ENCODE measurements at places on chromosomes 7 and 10.

DNA sequence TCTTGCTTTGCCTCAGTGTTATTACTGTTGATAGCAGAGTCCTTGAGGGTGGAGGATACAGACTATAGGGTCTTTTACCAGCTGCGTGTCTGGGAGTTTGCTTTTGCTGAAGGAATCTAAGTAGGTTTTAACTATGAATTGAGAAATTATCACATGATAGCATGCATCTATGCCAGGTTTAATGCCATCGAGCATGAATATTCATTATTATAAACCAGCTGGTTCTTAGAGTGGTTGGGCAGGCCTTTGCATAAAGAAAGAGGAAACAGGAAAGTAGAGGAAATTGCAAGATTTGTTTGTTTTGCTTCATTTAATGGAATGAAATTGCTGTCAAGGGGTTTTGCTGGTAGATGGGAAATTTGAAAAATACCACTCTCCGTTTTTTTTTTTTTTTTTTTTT, 70.7 kb downstream of the PLPP4 start:
- no peak for DNase-seq

- no peak for DNase-seq
Observed at GRCh38 chr7:40135317-40135610, 459 bp downstream of the SUGCT start.

DNA sequence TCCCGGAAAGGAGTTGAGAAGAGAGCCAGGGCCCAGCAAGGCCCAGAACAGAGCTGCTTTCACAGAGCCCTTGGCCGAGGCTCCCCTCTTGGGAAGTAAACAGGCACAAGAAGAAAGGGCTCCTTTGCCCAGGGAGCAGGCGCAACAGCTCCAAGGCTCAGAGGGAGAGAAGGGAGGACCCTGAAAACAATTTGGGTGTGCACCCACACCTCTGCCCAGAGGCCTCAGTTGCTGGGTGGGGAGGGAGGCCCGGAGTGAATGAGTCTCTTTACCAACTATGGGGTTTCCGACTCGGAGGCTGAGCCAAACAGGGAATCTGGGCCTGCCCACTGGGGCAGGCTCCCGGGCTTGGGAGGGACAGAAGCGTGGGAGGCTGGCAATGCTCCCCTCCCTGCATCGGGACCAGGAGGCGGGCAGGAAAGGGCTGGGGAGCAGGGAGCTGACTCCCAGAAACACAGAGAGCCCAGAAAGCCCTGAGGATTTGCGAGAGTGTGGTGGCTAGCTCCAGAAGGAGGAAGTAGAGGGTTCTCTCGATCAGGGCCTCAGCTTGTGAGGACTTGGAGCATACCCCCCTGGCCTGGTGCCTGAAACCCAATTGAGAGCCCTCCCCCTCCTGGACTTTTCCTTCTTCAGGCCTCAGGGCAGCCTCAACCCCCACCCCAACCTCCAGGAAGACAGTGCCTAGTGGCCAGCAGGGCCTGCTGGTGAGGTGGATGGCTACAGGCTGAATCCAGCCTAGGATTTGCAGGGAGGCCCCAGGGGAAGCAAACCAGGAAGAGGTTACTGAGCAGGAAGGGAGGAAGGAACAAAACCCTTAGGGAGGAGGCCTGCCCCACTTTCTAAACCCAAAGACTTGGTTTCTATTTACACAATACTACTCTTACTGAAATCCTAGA, 6.2 kb downstream of the C10orf105 start:
- DNase-seq: peak; percentile 57

DNA sequence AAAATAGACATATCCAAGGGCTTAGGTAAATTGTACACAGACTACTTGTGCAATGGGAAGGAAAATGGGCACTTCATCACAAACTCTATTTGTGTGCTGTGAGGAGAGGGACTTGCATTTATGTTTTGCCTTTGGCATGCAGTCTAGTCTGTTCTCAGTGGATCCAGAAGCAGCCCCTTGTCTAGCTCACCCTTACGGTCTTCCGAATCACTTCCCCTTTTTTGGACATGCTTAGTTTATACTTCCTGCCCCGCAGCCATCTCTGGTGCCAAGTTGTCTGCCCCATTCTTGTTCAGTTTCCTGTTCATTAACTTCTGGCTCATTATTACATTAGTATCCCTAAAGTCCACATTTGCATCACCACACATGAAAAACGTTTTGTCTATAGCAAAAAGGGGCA, 161.6 kb downstream of the NRCAM start:
- DNase-seq: no peak

DNA sequence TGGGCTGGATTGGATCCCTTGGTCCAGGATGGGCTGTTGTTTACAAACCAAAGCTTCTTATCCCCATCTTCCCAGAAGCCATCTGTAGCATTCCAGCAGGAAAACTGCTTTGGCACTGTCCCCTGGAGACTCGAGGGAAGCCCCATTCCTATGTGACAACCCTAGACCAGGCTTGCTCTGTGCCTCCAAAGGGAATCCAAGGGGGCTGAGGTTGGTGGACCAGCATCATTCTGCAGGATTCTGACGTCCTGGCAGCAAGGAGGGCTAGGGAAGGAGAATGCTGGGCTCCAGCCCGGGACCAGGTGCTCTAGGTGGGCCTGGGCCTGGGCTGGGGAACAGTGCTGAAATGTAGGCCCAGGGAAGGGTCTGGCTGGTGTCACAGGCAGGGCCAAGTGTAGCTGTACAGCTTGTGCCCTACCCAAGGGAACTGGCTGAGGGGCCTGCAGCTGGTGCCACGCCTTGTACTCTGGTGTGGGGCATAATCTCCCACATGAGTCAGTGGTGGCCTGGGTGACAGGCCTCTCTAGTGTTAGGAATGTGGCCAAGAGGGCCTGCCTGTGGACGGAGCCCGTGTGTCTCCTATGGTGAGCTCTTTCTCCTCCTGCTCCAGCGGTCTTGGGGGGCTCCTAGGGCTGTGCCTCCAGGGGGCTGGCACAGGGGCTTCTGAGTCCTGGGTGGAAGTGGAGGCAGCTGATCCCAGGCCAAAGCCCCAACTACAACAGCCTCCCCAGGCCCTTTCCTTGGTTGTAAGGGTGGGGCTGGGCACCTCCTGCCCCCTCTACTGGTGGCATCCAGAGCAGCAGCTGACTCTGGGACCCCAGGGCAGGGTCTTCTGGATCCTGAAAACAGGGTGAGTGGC, 25.2 kb downstream of the TRIM8 start:
- DNase-seq: peak; percentile 31

DNA sequence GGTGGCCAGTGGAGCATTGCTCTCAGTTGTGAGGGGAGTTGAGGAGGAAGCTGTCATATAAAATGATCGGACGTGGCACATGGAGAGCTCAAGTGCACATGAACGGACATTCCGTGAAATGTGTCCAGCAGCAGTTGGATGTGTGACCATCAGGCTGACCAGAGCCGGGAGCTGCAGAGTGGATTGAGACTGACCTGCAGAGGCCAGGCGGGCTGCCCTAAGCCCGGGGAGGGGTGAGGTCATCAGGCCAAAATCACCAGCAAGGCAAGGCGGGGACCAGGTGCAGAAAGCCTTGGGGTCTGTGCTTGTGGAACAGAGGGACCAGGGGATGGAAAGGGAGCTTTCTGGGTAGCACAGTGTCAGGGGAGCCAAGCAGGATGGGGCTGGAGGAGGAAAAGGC, 279.5 kb downstream of the CELF2 start:
- DNase-seq: no peak

DNA sequence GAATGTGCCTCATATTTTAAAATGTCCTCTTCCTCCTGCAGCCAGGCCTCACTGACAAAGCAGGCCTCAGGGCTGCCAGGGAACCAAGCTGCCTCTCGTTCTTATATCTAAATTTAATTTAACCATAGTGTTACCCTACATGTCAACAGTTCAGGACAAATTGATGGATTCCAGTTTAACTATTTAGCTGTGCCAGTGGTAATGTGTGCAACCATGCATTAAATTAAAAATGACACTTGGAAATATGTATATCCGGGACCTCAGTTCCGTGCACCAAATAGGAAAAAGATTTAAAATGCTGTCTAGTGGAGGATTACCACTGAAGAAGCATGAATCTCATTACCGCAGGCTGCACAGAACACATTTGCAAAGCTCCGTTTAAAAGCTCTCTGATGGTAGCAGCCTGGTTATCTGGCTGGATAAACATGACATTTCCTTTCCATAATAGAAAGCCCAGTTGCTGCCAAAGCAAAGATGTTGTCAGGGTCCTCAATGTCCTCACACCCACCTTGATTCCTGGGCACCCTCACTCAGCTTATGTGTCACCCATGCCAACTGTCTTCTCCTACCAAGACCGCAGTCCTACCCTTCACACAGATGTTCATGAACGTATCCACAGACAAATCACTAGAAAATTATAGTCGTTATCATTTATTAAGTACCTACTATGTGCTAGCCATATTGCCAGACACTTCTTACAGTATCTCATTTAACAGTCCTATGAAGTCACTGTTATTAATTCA, 73.3 kb upstream of the FRMD4A start:
- no peak for DNase-seq

DNA sequence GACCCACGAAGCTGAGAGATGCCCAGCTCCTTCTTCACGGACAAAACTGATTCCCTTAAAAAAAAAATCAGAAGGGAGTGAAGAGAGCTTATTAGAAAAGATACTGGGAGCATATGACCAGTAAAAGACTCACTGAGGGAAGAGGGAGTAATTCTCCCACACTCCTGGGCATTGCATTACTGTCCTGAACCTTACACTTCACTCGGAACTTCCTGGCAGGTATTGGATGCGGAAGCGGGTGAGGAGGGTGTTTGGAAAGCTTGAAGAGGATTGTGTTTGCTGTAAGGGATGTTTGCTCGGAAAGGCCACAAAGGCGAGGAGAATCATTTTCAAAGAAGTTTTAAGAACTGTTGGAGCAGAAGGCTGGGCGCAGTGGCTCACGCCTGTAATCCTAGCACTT, 375 bp downstream of the HKDC1 start:
- no peak for DNase-seq
